PC-3 (cell line): ENCODE measurements at places on chromosomes 1 and 21.

DNA sequence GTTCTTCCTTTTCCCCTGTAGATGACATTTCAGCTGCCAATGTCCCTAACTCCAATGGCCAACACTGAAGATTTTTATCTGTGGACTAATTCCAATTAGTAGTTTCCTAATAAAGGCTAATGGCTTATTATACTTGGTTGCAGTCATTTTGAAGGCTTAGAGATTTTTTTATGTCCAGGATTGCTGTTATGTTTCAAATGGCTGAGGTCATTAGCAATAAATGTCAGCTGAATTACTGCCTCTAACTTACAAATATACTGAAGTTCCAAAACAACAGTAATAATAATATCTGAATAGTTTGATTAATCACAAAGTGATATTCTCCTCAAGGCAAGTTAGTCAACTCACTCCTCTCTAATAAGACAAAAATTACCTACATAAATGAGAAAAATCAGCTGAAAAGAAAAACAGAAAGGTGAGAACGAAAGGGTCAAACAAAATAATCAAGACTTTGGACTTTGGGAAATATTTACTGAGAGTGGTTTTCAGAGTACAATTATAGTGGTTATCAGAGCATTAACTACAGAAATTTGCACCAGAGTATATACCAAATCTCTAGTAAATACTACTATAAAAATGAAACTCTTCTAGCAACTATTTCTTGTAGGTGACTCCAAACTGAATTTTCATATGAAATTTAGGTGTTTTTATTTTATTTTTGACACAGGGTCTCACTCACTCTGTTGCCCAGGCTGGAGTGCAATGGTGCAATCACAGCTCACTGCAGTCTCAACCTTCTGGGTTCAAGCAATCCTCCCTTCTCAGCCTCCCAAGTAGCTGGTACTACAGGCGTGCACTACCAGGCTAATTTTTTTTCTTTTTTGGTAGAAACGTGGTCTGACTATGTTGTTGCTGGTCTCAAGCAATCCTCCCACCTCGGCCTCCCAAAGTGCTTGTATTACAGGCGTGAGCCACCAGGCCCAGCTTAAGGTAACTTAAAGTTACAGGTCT is 3.5 kb downstream of the ZZZ3 start:
- H3K4me3 ChIP-seq: no peak overlapping the region
- DNase-seq: no peak
- peaks cover 3% of the 10 kb centered on the region; the same call in 1 of the 2 replicates for H3K36me3 ChIP-seq
- H3K4me1 ChIP-seq: peaks cover 35% of the 10 kb centered on the region

- DNase-seq: no peak
- no peaks in the 10 kb centered on the region for H3K36me3 ChIP-seq
- H3K27ac ChIP-seq: no peak overlapping the region
- H3K27me3 ChIP-seq: no peaks in the 10 kb centered on the region
- 0 out of 2 replicates have a peak, but pooled peaks cover 7% of the 10 kb centered on the region for H3K4me1 ChIP-seq
Observed at GRCh38 chr1:215631040-215631439, 63.9 kb downstream of the KCTD3 start.

DNA sequence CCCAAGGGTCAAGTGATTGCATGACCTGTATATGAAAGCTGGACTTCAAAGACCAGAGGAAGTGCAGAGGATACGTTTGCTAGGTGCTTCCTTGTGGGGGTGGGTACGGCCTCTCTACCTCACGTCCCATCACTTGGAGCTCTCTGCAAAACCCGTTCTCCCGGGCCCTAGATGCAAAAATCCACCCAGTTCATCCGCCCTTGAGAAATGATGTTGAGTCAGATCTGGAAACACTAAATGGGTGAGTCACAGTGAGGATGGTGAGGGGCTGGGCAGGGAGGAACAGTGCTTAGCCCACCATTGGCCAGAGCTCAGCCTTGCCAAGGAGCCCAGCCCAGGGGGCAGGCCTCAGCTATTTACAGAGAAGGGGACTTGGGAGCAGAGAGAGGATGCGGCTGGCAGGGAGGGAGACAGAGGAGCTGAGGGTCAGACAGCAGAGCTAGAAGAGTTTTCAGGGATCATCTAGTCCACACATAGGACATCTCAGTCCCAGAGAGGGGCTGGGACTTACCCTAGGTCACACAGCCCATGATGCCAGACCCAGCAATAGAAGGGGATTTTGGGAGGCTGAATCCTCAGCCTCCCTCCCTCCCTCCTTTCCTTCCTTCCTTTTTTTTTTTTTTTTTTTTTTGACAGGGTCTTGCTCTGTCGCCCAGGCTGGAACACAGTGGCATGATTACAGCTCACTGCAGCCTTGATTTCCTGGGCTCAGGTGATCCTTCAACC is 14.6 kb downstream of the ARHGEF10L start:
- peak overlapping the region; percentile 85 for H3K27ac ChIP-seq
- no peaks in the 10 kb centered on the region for H3K36me3 ChIP-seq
- peak; percentile 97 for DNase-seq
- H3K4me1 ChIP-seq: peaks cover 54% of the 10 kb centered on the region

DNA sequence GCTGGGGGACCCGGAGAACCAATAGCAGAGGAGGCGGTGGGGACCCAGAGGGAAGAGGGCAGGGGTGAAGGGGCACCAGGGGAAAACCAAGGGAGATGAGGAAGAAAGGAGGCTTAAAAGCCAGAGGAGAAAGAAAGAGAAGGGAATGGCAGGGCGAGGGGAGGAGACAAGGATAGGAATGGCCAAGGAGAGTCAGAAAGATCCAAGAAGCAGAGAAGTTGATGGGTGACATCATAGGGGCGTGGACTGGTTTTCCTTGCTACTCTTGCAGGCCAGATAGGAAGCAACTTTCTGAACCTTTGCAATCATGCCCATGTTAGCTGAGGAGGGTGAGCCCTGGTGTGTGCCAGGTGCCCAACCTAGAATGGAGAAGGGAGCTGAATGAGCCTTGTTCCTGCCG is 5.4 kb downstream of the NPR1 start:
- peaks cover under 1% of the 10 kb centered on the region; the same call in 1 of the 2 replicates for H3K4me1 ChIP-seq
- no peak overlapping the region for H3K4me3 ChIP-seq
- H3K36me3 ChIP-seq: no peaks in the 10 kb centered on the region
- H3K27me3 ChIP-seq: peaks cover 8% of the 10 kb centered on the region
- DNase-seq: peak; percentile 48

GRCh38 chr1:107625405-107626029 is 339.5 kb downstream of the VAV3 start:
- H3K4me3 ChIP-seq: no peak overlapping the region
- no peaks in the 10 kb centered on the region for H3K4me1 ChIP-seq
- DNase-seq: no peak
- no peaks in the 10 kb centered on the region for H3K36me3 ChIP-seq
- no peaks in the 10 kb centered on the region for H3K27me3 ChIP-seq
- H3K27ac ChIP-seq: no peak overlapping the region

DNA sequence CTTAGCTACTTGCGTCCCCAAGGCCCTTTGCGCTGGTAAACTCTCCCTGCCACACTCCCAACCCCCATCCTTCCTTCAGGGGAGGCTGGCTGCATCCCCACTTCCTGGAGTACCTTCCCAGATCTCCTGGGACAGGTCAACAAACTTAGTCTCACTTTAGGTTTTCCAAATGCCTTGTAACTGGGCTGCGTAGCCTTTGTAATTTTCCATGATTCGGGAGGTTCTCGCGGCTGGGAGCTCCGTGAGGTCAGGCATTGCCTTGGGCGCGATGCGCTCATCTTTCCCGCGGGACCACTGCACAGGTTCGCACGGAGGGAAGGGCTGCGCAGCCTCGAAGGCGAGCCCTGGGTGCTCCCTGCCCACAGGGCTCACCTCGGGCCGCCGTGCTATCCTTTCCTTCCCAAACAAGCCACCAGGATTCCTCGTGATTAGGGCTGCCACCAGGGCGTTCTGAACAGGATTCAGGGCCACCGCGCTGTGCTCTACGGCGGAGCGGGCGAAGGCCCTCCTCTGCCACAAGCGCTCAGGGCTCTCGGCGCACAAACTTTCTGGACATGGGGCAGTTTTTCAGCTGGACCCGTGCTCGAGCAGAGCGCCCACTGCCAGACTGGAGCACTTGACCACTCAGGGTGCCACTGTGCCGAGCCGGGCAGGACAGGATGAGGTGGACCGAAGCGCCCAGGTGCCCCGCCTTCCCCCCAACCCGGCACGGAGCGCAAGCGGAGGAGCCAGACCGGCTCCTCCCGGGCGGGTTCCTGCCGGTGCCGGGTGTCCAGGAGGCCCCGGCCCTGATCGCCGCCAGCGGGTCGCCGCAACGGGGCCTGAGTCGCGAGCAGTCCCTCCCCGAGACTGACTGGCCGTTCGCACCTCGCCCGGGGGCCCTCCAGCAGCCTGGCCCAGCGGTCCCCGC is 1.1 kb downstream of the TMPRSS2 start:
- peaks cover 32% of the 10 kb centered on the region for H3K4me1 ChIP-seq
- no peaks in the 10 kb centered on the region for H3K27me3 ChIP-seq
- no peaks in the 10 kb centered on the region for H3K36me3 ChIP-seq
- DNase-seq: peak; percentile 51
- H3K27ac ChIP-seq: peak overlapping the region; percentile 12; the same call in 1 of the 2 replicates

DNA sequence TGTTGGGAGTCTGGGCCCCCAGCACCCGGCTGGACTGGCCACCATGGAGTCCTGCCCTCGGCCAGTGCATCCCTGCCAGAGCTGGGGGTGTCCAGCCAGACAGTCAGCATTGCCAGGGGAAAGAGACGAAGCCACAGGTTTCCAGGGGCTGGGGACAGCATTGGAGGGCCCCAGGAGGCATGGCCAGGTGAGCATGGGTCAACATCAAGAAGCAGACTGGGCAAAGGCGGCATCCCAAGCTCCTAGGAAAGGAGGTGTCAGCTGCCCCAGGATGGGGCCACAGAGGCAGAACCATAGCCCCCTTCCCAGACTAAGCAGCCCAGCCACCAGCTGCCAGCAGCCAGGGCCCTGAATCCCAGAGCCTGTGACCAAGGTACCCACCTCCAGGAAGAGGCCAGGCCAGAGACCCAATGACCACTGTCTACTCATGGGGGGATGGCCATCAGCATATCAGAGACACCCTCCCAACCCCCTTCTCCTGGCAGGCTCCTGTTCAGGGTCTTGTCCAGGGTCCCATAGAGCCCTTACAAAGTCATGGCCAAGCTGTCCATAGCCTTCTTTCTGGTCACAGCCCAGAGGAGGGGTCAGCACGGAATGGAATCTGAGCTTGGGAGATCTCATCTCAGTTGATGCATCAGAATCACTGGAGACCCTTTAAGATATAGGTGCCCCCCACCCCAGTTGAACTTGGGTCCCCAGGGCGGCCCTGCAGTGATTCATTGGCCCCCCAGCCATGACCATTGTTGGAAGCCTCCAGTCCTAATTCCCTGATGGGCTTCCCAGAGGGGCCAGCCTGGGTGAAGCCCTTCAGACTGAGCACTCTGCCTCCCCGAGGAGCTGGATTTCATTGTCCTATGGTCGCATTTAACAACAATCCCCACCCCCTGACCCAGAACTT is 32.5 kb downstream of the WNT3A start:
- H3K4me3 ChIP-seq: no peak overlapping the region
- peaks cover 4% of the 10 kb centered on the region; the same call in 1 of the 2 replicates for H3K27me3 ChIP-seq
- peaks cover 15% of the 10 kb centered on the region for H3K4me1 ChIP-seq
- no peaks in the 10 kb centered on the region for H3K36me3 ChIP-seq

- peaks cover 23% of the 10 kb centered on the region for H3K4me1 ChIP-seq
- no peak for DNase-seq
- no peak overlapping the region for H3K4me3 ChIP-seq
- no peaks in the 10 kb centered on the region for H3K27me3 ChIP-seq
Observed at GRCh38 chr1:245999697-246000637, 507.1 kb downstream of the SMYD3 start.

- H3K4me3 ChIP-seq: no peak overlapping the region
- no peaks in the 10 kb centered on the region for H3K27me3 ChIP-seq
- no peak overlapping the region for H3K27ac ChIP-seq
- H3K36me3 ChIP-seq: no peaks in the 10 kb centered on the region
Observed at GRCh38 chr1:25109531-25109951, 122.8 kb downstream of the SYF2 start.

DNA sequence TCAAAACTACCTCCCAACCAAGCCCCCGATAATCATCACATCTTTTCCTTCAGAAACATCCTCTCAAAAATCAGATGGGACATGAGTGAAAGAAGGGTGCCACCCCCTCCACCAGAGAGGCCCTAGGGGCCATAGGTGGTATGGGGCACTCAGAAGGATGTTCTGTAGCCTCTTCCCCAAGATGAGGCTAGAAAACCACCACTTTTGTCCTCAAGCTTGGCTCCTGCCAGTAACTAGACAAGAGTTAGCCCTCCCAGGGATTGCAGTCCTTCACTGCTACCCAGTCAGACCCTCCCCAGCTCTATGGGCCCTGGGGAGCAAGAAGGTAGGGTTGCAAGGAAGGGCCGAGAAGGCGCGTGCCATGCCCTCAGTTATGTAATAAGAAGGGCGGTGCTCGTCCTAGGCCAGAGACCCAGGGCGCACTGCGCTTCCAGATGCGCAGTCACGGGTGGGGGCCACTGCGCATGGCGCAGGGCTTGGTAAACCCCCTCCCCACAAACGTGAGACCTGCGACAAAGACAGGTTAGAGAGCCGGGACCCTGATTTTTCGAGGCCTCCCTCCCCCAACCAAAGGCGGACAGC is 69.7 kb downstream of the CD46 start:
- H3K36me3 ChIP-seq: peaks cover 6% of the 10 kb centered on the region; the same call in 1 of the 2 replicates
- no peak overlapping the region for H3K4me3 ChIP-seq
- no peaks in the 10 kb centered on the region for H3K27me3 ChIP-seq
- H3K4me1 ChIP-seq: peaks cover 43% of the 10 kb centered on the region
